ENCODE measurements at places on chromosomes 12 and 14. TPM values are rescaled to one million over a fixed set of nuclear protein-coding genes. Genes with fewer than 3 reads are reported as not detected.

GRCh38 chr12:92848740-92849139, 80.4 kb downstream of the EEA1 start:
- no peak for DNase-seq

- no peak for DNase-seq
These were observed 2.6 kb downstream of the MLXIP start for GRCh38 chr12:122081083-122081696.

SERPINA5 gene
- total RNA-seq = 0.41 TPM

BCL2L14 gene
- total RNA-seq = 1.4 TPM

HVCN1 gene
- 21.3 TPM for total RNA-seq

C3AR1 gene
- total RNA-seq = 45.0 TPM

All from upper lobe of right lung (tissue), 1 donor.